ENCODE measurements at places on chromosomes 7 and 10.

GRCh38 chr7:46819819-46820218, 762.1 kb downstream of the TNS3 start:
- no peak for DNase-seq

GRCh38 chr10:13189961-13190360, 28.6 kb downstream of the MCM10 start:
- no peak for DNase-seq

- no peak for DNase-seq
Observed at GRCh38 chr7:148180075-148180474, 410.5 kb upstream of the C7orf33 start.

- no peak for DNase-seq
Observed at GRCh38 chr10:131211559-131211958, 100.0 kb downstream of the TCERG1L start.

GRCh38 chr7:131051304-131051703, 276.4 kb upstream of the MKLN1 start:
- DNase-seq: no peak

DNA sequence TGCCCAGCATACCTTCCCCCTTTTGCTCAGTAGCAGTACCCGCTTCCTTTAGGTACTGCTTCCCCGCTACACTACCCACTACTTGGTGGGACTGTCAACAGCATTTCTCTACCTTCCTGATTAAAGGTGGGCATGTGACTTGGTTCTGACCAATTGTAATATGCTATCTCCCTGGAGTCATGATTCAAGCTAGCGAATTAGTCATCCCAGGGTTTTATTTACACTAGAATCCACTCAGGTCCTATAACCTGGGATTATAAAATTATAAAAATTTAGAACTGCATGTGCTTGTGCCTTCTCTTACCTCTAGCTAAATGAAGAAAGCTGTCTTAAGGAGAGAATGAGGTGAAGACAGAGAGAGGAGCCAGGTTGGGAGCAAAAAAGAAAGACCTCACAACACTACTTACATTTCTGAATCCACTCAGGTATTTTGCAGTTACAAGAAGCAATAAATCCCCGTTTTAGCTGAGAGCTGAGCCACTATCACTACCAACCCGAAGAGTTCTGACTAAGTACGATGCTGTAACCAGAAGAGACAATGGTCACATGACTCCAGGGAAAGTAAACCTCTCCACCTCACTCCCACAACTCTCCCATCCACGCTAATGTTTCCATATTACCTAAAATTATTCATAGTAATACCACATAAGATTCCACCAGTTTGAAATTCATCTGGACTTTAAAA, 9.7 kb downstream of the GBX1 start:
- DNase-seq: no peak

GRCh38 chr7:155428171-155428834, 29.6 kb upstream of the EN2 start:
- DNase-seq: no peak

DNA sequence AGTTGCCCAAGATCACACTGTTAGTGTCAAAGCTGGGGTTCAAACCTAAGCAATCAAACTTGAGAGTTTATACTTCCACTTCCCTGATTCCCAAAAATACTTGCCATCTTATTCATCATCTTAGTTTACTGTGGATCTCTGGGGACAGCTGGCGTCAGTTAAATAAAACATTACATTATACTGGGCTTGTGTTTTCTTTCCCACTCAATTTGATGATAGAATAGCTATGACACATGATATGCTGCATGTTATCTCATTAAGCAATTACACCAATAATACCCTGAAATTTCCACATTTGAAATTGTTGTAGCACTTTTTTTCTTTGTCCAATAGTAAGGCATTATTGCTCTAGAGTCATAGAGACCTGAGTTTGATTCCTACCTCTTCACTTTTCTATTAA, 62.9 kb upstream of the MXI1 start:
- DNase-seq: no peak

GRCh38 chr7:148242294-148242821, 348.2 kb upstream of the C7orf33 start:
- no peak for DNase-seq

GRCh38 chr7:49324707-49325106, 400.4 kb downstream of the CDC14C start:
- no peak for DNase-seq

DNA sequence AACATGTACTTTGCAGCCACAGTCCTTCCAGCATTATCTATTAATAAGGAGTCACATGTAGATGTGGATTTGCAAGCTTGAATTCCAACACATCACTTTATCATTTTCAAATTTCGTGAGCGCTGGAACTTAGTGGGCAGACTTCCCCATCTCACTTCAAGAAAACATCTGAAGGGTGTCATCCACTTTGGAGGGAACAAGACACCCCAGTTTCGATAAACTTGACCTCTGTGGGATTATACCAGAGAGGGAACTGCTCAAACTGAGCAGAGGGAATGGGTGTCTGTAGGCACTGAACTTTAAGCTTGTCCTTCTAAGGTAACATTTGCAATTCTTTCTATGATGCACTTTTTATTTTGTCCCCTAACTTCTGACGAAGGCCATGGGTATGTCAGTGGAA, 27.5 kb downstream of the ADRB1 start:
- DNase-seq: no peak

DNA sequence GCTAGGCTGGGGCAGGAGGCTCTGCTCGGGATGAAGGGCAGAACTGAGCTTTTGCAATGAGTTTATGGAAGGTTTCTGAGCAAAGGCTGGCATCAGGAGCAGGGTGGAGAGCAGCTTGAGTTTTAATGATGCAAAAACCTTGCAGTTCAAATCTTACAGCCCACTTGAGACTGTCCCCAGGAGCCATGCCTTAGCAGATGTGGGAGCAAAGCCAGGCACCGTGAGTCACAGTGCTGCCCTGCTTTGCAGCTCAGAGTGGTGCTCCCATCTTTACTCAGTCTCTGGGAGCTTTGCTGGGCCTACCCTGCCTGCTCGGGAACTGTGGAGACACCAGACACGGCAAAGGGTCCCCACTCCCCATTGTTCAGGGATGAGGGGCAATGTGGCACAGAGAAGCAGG, 122.4 kb upstream of the NPS start:
- DNase-seq: no peak

DNA sequence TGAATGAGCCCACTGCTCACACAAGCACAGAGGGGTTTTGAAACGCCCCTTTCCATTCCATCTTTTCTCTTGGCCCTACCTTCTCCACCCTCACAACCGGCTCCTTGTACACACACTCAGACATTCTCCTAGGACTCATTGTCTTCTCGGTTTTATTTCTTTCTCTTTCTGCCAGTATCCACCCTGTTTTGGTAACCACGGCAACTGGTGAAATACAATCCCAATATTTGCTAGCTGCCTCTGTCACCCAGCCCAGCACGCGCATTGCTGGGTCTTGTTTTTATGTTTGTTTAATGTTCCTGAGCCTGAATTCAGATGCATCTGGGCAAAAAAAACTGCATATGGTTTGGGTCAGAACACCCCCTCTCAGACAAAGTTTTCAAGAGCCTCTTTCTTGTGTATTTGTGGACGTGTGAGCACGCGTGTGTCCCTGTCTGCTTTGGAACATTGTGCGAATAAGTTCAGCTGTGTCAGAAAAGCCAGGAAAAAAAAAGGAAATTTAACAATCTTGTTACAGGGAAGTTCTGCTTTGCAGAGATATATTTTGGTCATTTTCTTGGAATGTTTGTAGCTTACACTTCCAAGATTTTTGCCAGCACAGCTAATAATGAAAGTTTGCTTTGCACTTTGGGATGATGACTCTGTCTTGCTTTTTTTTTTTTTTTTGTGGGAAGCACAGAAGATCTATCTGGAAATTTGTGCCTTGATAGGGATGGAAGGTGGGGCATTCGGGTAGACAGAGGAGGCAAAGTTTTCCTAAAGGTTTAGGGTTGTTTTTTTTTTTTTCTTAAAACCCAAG, 225.9 kb downstream of the TRIL start:
- DNase-seq: no peak

DNA sequence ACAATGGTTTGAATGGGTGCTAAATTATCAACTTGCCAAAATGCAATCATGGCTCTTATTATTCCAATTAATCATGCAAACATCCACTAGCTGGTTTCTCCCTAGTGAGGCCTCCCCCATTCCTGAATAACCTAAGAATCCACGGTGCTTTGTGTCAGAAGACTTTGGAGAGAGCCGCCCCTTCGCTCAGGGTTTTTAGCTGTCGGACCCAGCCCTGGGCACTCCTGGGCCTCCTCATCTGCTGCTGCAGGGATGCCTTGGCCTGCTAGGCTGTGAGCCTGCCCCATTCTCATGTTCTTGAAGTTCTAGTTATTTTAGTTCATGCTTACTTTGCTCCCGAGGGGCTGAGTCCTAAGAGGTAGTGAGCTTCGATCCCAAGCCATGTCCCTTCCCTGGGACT, 34.1 kb upstream of the SFRP5 start:
- DNase-seq: no peak

DNA sequence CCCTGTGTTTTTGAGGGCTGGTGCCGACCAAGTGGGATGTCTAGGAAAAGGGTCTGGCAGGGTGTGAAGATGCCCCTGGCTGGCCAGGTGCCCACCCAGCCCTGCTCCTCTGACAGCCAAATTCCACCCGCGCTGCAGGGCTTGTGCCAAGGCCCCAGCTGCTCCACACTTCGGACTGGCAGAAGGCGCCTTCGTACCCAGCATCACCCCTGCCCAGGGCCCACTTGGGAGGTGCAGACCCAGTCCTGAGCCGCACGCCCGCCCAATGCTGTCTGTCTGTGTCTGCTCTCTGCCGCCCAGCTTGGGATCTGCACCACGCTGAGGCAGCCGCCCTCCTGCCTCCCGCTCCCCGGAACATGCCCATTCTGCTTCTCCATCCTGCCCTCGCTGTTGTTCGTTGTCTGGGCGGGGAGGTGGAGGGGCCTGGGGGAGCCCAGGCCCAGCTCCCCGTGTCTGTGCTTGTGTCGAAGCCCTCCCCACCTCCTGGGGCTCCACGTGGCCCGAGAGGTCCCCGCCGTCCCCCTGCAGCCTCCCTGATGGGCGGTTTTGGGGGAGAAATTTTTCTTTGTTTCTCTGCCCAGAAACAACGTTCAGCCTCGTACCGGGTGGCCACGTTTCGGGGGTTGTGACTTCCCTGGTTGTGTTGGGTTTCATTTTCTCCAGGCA, 36.9 kb upstream of the PPIF start:
- no peak for DNase-seq

- no peak for DNase-seq
Observed at GRCh38 chr10:76255241-76255640, 823.8 kb downstream of the LRMDA start.

DNA sequence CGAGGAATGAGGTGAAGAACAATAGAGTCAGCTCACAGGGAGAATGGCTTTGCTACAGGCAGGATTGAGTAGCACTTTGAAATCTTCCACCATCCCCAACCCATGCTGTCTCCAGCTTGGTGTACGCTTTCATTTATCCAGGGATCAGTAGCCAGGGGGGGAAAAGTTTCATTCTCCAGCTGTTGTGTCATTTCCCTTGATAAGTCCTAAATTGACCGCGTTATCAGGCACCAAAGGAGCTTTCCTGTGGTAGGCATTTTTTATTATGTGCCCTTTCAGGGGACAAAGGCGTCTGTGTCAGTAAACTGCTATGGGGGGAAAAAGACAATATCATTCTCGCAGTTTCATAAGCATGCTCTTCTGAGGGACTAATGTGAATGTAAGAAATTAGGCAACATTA, 106.6 kb upstream of the YAE1 start:
- DNase-seq: no peak

DNA sequence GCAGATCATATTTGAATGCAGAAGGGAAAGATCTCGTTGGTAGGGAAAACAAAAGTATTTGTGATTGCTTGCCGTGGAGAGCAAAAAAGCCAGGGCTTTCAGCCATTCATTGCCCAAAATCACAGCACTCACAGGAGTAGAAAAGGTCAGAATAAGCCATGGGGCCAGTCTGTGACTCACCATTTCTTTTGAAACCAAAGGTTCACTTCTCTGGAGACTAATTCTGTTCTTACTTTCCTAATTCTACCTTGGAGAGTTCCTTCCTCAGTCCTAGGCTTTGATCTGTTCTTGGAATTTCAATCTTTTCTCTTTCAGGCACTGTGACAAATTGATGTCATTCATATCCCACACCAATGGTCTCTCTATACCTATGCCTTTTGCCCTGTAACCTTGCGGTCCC, 54.1 kb upstream of the FAM180A start:
- no peak for DNase-seq

DNA sequence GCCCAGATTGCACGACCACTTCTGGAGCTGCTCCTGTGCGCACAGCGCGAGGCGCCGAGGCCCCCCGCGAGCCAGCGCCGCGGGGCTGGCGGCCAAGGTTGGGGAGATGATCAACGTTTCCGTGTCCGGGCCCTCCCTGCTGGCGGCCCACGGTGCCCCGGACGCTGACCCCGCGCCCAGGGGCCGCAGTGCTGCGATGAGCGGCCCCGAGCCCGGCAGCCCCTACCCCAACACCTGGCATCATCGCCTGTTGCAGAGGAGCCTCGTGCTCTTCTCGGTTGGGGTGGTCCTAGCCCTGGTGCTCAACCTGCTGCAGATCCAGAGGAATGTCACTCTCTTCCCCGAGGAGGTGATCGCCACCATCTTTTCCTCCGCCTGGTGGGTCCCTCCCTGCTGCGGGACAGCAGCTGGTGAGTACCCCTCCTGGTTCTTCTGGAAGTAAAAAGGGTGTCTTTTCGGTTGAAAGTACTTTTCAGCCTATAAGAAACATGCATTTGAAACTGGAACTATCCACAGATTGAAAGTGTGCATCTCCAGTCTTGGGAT, 683 bp downstream of the INSIG1 start:
- no peak for DNase-seq

GRCh38 chr7:54888067-54888733, 129.2 kb upstream of the SEC61G start:
- DNase-seq: no peak

GRCh38 chr7:4714767-4715409, 32.8 kb downstream of the FOXK1 start:
- DNase-seq: no peak

- DNase-seq: no peak
Observed at GRCh38 chr10:97788552-97789442, 17.0 kb upstream of the SFRP5 start.

DNA sequence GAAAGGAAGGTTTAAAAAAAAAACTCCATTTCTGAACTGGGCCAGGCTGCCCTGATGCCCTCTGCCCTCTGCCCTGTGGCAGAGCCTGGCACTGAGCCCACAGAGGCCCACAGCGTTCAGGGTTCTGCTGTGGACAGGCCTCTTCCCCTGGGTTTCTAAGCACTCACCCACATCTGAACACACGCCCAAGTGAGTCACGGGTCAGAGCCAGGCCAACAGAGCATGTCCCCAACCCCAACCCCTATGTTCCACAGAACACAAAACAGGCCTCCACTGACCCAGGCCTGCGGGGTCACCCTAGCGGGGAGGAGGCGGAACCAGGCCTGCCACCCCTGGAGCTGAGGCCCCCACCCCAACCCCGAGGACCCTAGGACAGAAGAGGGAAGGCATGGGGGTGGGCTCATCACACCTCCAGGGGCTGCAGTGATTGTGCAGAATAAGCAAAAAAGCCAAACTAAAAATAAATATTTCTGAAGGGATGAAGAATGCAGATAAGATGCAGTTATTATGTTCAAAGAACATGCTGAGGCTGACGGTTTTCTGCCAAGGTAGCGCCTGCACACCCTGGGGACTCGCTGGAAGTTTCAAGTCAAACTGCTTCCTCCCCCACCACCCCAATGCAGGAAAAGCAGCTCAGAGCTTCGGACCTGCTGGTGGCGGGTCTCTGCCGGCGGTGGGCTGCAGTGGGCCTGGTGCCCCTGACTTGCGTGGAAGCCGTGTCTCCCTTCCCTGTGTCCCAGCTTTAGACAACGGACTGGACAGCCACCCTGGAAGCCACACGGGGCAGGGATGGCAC, 5.4 kb downstream of the WDR86 start:
- DNase-seq: no peak
